ENCODE measurements at places on chromosomes 16 and 17.

DNA sequence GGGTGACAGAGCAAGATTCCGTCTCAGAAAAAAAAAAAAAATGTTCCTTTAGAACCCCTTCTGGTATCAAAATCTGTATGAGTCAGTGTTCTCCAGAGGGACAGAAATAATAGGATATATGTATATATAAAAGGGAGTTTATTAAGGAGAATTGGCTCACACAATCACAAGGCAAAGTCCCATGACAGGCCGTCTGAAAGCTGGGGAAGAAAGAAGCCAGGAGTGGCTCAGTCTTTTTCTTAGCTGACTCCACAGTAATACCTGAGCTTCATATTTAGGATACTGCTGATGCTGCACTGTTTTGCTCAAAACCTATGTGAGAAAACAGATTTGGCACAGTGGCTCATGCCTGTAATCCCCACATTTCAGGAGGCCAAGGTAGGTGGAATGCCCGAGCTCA lies 22.5 kb downstream of the ZZEF1 start:
- DNase-seq: no peak

GRCh38 chr17:40646791-40647623 lies 611 bp downstream of the SMARCE1 start:
- DNase-seq: no peak

DNA sequence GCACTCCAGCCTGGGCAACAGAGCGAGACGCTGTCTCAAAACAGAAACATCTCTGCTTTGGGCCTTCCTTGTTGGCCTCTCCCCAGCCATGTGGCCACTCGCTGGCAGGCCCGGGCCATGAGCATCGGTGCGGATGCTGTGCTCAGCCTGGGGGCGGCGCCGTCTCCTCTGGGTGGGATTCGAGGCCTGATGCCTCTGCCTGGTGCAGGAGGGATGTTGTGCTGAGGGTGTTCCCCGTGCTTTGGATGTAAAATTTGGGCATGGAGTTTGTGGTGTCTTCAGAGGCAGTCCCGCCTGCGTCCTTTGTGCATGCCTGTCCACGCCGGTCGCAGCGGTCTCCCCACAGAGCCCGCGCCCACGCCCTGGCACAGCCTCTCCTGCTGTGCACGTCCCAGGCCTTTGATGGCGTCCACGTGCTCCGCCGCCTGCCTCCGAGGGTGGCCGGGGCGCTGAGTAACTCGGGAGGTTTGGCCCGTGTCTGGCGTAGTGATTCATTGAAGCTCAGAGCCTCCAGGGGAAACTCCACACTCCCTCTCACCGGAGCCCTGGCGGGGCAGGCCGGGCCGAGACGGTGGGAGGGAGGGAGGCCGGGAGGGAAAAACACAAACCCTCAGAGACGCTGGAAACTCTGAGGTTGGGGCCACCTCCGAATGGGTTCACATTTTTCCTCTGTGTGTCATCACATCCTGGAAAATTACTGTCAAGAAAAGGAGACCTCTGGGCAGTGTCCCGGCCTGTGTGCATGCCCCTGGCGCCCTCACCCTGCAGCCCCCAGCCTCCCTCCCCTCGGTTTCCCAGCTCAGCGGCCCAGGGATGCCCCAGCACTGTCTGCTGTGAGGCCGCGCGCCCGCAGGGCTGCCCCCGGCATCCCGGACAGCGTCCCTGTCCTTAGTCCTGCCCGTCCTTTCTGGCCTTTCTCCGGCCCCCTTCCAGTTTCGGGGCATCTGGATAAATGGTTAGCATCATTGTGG lies 19.0 kb downstream of the CENPX start:
- DNase-seq: peak; percentile 71

GRCh38 chr17:63939884-63940283 lies 7.8 kb upstream of the CD79B start:
- no peak for DNase-seq

- DNase-seq: no peak
Measured at GRCh38 chr16:53827741-53828140, 123.8 kb downstream of the FTO start.

DNA sequence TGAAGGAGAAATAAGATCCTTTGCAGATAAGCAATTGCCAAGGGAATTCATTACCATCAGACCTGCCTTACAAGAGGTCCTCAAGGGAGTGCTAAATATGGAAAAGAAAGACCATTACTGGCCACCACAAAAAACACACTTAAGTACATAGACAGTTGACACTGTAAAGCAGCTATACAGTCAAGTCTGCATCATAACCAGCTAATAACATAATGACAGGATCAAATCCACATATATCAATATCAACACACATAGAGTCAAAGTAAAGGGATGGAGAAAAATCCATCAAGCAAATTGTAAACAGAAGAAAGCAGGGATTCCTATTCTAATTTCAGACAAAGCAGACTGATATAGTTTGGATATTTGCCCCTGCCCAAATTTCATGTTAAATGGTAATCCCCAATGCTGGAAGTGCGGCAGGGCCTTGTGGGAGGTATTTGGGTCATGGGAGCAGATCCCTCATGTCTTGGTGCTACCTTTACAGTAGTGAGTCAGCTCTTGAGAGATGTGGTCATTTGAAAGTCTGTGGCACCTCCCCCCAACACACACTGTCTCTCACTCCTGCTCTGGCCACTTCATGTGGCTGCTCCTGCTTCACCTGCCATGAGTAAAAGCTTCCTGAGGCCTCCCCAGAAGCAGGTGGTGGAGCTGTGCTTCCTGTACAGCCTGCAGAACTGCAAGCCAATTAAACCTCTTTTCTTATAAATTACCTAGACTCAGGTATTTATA lies 32.8 kb downstream of the TANC2 start:
- DNase-seq: no peak

DNA sequence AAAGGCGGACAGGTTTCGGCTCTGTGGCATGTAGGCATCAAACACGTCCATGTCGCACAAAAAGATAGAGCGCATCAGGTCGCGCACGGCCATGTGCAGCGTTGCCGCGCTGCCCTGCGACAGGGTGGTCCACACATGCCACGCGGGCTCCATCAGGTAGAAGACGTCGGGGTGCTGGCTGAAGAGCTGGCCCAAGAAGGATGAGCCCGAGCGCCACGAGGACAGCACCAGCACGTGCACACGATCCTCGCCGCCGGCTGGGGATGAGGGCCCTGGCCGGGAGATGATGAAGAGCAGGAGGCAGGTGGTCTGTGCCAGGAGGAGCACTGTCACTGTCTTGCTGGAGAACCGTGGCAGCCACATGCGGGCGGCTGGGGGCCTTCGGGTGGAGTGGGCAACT lies 5.9 kb downstream of the CHST5 start:
- no peak for DNase-seq

DNA sequence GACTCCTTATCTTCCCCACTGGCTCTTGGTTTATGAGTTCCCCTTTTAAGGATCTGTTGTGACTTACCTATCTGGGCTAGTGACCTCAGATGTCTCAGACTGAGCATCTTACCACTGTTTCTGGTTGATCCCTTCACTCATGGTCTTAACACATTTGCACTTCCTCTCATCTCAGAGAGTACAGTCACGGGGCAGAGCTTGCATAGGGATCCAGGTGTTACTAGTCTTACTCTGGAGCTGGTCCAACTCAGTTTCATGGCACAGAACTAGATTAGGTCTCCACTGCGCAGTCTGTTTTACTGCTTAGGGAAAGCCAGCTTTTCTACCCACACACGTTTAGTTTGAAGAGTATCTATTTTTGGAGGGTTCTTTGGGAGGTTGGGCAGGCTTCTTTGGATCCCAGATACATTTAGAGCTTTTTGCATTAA lies 10.2 kb downstream of the GABARAPL2 start:
- no peak for DNase-seq

- no peak for DNase-seq
Measured at GRCh38 chr16:84864326-84864955, 44.7 kb downstream of the CRISPLD2 start.

DNA sequence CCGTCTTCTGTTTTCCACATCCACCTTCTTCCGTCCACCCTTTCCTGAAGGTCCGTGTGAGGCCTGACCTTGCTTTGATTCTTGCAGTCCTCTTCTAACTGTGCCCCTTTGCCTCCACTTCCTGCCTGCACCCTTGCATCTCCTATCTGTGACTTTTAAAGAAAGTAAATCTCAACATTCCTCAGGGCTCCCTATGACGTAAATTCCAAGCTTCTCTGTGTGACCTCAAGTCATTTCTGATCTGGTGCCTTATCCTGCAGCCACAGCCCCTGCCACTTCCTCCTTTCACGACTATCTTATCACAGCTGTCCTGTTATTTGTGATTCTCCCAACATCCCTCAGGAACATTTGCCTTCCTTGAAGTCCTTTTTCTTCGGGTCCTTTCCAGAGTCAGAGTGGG lies 520.5 kb downstream of the CDH13 start:
- no peak for DNase-seq

GRCh38 chr16:79217375-79218011 lies 383.0 kb downstream of the MAF start:
- no peak for DNase-seq

DNA sequence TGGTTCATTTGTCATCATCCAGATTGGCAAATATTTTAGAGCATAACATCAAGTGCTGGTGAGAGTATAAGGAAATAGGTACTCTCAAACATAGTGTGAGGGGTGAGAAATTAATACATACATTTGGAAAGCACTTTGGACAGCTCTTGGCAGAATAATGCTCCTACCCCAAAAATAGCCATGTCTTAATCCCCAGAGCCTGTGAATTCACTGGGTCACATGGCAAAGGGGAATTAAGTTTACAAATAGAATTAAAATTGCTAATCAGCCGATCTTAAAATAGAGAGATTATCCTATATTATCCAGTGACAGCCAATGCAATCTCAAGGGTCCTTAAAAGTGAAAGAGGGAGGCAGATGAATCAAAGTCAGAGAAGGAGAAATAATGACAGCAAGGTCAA lies 38.8 kb upstream of the ANKFN1 start:
- DNase-seq: no peak

GRCh38 chr17:29163563-29163962 lies 16.6 kb downstream of the MYO18A start:
- DNase-seq: no peak
